ENCODE measurements at places on chromosomes 11 and 22. TPM values are rescaled to one million over a fixed set of nuclear protein-coding genes. Genes with fewer than 3 reads are reported as not detected.

- DNase-seq: no peak
These were observed 912 bp downstream of the GPR152 start for GRCh38 chr11:67451658-67451976.

GRCh38 chr22:29150701-29151100, 55.0 kb upstream of the EMID1 start:
- no peak for DNase-seq

DNA sequence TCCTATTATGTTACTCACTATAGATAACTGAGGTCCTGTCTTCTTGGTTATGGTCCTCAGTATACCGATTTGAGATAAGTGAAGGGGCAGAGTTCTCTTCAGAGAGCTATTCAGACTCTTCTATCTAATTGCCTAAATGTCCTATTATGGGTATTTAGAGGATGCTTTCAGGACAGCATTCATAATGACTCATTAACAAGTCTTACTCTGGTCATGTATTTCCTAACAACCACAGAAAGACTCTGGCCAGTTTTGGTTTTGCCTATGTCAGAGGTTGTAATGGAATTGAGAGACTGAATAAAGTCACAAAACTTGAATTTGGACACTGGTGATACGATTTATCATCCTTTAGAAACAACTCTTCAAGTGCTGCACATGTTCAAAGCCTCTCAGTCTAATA, 1233.0 kb downstream of the JRKL start:
- DNase-seq: no peak

- DNase-seq: no peak
These were observed 8.3 kb downstream of the CTSF start for GRCh38 chr11:66559866-66560676.

DNA sequence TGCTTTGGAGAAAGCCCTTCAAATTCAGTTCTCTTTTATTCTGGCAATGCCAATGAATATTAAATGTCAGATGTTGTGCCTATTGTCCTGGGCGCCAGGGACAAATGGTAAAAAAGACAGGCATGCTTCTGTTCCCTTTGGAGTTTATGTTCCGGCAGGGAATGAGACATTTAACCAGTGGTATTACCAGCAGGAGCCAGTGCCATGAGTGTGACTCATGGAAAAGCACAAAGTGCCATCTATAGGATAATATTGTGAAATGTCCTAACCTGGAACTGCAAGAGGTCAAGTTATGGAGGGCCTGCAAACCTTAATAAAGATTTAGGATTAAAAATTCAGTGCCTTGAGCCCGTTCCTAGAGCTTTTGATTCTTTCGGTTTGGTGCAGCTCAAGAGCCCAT, 39.5 kb downstream of the REXO2 start:
- DNase-seq: no peak

DNA sequence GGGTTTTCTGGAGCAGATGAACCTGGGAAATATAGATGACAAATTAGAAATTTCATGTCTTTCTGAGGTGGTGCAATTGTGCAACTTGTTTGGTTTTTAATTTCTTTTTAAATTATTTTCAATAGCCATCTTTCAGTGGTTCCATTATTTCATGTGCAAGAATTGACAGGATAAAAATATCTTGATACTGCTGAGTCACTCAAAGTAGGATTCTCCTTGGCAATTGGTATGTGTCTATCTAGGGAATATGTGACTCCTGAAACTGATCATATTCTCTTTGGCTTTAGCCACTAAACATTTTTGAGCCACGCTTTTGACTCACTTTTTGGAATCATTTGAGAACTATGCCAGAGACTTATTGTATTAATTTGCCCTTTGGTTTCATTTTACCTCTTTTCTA, 331.5 kb downstream of the KCNA4 start:
- DNase-seq: no peak

DNA sequence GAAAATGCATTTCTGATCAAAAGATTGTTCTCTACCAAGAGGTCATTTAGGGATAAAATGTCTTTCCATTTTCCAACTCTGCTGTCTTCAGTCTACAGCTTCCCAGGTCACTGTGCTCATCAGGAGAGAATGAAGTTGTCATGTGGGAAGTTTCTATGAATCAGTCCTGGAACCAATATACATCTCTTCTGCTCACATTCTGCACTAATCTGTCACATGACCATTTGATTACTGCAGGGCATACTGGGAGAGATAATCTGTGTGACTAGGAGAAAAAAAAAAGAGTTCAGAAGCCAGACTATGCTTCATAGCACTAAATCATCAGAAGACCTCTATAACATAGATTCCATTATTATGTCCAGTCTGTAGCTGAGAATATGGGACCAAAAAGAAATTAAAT, 611.5 kb downstream of the KCNA4 start:
- DNase-seq: no peak

DNA sequence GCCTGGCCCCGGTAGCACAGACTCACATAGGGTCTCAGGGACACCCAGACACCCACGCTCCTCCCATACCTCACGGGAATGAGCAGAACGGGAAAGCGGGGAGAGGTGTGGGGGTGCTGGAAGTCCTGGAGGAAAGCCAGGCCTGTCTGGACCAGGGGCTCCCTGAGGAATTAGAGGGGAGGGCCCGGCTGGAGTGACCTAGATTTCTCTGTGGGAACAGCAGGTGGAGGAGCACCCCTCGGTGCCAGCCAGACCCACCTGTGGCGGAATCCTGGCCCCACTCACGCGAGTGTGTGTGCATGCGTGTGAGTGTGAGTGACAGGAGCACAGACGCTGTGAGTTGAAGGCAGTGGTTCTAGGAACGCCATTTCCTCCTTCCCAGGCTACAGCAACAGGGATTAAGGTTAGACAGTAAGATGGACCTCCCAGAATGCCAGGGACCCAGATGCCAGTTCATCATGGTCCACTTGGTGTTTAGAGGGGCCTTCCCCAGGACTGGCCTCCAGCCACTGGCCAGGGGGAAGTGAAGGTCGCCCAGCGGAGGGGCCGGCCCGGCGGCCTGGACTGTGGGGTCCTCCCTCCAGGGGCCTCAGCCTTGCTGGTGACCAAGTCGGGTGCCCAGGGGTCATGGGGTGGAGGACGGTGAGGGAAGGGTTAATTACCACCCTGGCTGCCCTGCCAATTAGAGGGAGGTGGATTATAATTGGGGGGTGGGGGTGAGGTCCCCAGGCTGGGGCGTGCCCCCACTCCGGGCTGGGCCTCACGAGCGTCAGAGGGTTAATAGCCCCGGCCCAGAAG, 1.0 kb downstream of the PKP3 start:
- no peak for DNase-seq

- DNase-seq: peak; percentile 49
These were observed 7.4 kb downstream of the PLXNB2 start for GRCh38 chr22:50299785-50300619.

DNA sequence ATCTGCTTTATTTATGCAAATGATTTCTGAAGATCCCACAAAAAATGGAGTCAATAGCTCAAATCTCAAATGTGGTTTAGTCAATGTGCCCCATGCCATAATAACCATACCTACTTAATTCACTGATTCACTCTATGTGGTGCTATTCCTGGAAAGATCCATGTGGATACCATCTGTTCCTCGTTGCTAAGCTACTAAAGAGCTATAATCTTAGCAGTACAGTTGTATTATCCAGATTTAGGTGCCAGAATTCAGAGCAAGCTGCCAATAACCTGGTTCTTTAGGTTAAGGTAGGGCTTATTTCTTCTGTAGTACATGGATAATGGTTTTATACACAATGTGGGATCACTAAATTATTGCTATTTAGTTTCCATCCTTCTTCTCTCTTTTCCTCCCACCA, 974.7 kb upstream of the CCDC90B start:
- DNase-seq: no peak

DNA sequence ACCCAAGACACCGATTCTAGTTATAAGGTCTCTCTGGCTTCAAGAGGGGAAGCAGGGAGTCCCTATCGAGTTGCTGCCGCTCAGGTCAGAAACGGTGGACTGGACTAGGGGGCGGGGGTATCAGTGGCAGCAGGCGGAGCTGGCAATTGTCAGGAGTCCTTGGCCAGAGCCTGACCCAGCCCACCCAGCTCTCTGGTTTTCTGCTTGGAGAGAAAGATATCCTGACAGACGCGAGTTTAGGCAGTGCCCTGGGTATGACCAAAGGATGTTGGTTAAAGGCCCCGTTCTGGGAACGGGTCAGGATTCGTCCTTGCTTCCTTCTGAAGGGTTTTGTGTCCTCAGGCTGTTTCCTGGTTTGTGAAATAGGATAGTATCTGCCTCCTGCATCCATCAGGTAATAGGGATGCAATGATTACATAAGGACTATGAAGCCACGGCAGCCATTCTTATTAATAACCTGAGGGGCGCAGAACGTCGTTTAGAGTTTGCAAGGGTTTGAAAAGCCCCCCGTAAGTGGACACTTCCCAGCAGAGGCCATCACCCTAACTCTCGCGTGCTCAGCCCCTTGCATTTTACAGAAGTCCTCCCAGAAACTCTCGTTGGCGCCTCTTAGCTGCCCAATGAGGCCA, 700 bp upstream of the DEPDC5 start:
- DNase-seq: peak; percentile 37

DNA sequence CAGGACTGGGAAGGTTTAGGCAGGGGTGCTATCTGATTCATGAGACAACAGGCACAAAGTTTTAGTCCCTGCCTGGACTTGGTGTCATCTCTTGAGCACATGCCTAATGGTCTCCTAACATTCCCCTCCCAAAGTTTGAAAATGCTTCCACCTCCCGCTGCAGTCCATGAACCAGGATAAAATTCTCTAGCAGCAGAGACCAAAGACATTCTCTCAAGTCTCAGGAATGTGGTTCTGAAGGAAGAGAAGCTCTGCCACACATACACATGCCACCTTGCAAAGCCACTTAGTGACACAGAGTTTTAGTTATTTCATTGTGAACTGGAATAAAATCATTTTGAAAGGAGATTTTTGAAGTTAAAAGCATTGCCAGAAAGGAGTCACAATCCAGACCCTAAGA, 15.5 kb downstream of the OR51B6 start:
- no peak for DNase-seq

- DNase-seq: no peak
These were observed 600.4 kb upstream of the CADM1 start for GRCh38 chr11:116104498-116105174.

GRCh38 chr11:62608776-62609175, 3.8 kb downstream of the EML3 start:
- no peak for DNase-seq

DNA sequence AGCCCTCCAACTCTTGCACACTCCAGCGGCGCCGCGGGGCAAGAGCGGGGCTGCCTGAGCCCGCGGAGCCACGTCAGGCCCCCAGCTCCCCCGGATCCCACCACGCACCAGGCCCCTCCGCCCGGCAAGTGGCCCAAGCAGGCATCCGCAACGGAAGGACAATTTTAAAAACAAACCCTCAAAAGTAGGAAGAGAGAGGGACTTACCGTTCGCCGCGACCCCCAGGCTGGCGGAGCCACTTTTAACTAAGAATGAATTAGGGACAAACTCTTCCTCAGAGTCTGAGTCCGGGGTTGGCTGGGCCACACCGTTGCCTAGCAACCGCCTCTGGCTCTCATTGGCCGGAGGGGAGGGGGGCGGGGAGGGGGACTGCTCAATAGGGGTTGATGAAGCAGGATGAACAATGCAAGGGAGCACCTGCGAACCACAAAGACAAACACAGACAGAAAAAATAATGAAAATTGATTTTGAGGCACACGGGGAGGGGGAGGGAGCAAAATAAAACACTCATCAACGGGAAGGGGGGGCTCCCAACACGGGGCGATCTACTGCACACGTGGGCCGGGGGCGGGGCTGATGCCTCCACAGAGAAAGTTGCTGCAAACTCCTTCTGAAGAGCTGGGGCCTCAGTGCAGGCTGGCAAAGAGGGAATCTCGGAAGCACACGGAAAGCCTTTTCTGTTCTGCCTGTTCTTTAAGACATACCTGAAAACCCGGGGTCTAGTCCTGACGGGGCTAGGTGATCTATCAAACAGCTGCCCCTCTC, 387.5 kb upstream of the NARS2 start:
- DNase-seq: no peak

GRCh38 chr11:5736396-5736795, at the start of gene OR56B1:
Gene OR56B1 (plus strand): TSS chr11:5736448. CDS start chr11:5736517, 69 bp downstream.
- DNase-seq: no peak

DNA sequence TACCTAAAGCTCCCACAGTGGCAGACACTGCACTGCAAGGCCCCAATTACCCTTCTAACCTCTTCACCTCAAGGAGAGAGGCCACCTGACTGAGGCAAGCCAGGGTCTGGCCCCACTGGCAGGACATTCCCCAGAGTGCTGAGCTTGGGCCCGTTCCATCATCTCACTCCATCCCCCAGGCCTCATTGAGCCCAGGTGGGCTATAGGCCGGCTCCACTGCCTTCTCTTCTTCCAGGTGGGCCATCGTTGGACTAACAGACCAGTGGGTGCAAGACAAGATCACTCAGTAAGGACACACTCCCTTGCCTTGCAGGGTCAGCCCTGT, 19.1 kb downstream of the CDC45 start:
- DNase-seq: no peak

DNA sequence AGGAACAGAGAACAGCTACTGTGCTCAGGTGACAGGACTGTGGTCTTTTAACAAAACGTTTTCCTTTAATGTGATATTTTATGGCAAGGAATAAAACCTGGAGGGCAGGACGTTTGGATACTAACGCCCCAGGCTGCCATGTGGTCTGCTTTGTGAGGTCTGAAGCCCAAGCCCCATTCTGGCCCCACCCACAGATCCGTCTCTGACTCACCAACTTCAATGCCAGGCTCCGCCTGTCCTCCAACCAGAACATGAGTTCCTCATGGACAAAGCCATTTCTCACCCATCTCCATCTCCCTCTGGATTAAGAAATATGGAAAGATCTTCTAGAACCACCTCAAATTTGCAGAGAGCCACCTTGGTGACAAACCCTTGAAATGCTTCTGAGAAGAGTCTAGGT, 148.8 kb downstream of the CRYBB2 start:
- no peak for DNase-seq

- no peak for DNase-seq
These were observed 227.5 kb downstream of the ADAMTS15 start for GRCh38 chr11:130675917-130676316.

DNA sequence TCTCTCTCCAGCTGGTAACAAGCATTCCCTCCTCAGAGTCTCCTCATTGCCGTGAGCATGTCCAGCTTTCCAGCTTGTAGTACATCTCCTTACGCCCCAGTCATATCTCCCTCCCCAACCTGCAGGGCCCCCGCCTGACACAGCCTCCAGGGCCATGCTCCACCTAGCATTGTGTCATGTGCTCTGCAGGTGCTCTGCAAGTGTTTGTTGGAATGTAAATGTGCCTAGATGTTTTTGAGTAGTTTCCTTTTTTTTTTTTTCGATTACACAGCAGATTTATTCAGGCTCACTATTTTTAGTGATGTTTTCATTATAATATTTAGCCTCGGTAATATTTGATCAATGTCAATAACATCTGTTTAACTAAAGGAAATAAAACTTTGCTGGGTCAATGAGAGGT, 82.5 kb downstream of the NCAM1 start:
- DNase-seq: no peak

EHF gene
- total RNA-seq: 1.6 TPM

GUCY1A2 gene
- total RNA-seq: 10.2 TPM

MYO7A gene
- total RNA-seq: 3.2 TPM

CARD18 gene
- 0.63 TPM for total RNA-seq

OR51B4 gene
- not detected for total RNA-seq

FOLR1 gene
- 0.49 TPM for total RNA-seq

ENDOD1 gene
- 11.3 TPM for total RNA-seq
